T-helper 9 cell (primary cell): ENCODE measurements at places on chromosomes 2 and 18.

GRCh38 chr2:207139552-207139951 is 26.2 kb downstream of the KLF7 start:
- no peak for DNase-seq

GRCh38 chr2:9069543-9069942 is 66.1 kb upstream of the MBOAT2 start:
- DNase-seq = no peak

DNA sequence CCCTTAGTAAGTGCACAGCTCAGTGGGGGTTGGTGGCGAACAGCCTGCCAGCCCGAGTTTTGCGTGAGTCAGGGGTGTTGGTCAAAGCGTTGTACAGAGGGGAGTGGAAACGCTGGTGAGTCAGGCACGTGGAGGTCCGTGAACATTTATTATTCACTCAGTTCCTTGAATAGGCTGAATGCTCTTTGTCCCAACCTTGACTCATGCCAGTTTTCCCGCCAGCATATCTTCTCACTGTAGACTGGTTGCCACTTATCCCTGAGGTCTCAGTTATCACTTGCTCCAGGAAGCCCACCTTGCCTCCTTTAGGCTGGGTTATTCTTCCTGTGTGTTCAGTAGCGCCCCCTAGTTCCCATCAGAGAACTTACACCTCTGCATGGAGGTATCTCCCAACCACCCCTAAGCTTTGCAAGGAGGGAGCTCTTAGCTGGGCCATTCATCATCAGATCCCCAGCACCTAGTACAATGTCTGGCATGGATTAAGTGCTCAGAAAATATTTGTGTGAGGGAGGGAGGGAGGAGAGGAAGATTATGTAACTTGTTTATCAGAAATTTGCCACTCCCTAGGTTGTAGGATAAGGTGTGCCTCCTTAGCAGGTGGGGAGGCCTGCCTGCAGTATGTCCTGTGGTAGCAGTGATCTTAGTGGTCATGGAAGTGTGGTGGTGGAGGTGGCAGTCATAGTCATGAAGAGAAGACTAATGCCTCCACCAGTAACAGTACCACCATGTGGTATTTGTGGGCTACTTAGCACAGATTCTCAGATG is 72.1 kb downstream of the CABLES1 start:
- no peak for DNase-seq

- no peak for DNase-seq
Observed at GRCh38 chr18:8616028-8616401, 6.8 kb downstream of the RAB12 start.

GRCh38 chr18:32271672-32272208 is 81.9 kb downstream of the MEP1B start:
- no peak for DNase-seq

DNA sequence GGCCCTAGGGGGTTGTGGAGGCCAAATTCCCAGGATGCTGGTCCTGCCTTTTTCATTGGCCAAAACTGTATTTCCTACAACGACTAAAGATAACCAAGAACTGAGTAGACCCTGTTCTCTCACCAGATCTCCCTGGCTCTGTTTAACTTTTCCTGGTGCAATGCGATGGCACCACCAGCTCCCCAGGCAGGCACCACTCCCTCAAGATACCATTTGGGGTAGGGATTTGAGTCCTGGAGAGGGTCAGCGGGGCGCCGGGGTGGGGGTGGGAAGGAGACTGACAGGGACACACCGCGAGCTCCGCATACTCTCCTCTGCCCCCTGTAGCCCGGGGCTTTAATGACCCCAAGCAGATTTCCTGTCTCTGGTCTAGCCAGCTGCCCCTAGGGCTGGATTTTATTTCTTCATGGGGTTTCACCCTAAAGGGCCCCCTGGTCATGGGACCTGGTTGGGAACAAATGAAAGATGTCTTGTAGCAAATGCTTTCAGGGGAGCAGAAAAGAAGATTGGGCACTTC is 7.3 kb downstream of the SIX2 start:
- no peak for DNase-seq

DNA sequence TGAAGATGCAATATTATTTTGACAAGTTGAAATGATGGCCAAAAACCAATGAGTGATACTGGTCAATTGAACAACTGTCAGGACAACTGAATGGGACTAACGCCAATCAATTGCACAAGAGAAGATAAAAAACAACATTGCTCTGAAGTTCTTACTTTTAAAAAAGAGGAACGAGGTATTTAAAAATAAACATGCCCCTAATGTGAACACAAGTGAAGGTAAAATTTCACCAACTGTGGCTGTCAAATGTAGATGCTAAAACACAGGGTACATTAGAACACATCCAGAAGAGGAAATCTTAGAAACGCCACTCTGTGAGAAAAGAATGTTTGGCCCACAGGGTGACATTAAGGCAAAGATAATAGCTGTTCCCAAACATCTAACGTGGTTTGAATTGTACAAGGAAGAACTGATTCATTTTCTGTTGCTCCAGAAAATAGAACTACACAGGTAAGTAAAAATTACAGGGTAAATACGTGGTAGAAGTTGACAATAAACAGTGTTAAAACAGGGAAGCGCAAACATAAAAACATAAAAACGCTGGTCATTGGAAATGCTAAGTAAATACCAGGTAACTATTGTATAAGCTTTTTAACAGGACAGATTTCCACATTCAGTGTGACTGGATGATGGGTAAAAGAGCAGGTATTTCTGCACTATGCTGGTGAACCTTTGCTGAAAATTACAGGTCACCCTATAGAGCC is 20.3 kb downstream of the LONRF2 start:
- no peak for DNase-seq
